CD4-positive, alpha-beta T cell treated with Interleukin-1 beta for 1 hour (primary cell): ENCODE measurements at places on chromosomes 13 and 19.

DNA sequence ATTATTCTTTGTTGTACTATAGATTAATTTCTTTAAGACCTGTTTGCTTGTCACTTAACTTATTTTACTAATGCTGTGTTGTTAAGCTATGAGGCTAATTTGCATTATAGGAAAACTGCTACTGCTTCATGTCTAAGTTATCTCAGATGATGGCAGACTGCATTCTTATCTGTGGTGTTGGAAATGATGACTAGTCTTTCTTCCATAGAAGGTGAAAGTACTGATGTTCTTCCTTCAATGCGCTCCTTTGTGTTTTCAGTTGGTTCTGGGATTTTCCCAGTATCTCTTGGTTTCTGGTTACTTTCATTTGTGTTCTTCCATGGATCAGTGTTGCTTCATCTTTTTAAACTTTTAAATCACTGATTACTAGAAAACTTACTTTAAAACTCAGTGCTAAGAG lies 46.9 kb downstream of the TPP2 start:
- no peak for DNase-seq

DNA sequence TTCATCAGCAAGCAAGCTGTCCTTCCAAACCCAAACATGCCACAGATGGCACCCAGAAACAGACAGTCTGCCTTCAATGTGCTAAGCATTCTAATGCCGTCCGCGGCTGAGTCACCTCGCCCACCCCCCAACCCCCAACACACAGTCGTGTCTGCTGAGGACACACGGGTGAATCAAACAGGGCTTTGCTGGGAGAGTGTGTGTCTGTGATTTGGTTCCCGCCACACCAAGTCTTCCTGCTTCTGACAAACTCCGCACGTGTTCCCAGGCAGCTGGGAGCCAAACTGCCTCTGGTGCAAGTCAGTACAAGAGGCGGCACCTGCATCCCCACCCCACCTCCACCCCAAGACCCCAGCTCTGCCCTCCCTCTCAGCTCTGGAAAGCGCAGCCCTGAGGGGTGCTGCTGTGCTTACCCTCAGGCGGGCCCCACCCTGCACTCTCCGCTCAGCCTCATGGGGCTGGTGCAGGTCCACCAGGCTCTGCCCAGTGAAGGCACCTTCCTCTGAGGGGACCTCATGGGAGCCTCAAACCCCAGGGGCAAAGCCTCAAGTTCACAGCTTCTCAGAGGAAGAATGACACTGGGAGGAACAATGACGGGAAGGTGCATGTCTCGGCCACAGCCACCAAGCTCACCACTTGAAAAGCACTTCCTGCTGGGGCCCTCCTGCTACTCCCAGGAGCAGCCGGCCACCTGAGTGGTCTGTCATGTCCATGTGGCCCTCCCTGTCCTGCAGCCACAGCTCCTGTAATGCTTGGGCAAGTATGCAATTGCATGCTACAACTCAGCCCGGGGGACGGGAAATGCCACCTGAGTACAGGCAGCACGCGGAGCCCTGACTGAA lies 15.0 kb upstream of the SLC35E1 start:
- DNase-seq = peak; percentile 45

- no peak for DNase-seq
Measured at GRCh38 chr19:50514346-50515167, 844 bp upstream of the ASPDH start.

- DNase-seq = no peak
Measured at GRCh38 chr19:13400296-13400695, 106.0 kb downstream of the CACNA1A start.

GRCh38 chr13:54484166-54484565 lies 1455.6 kb downstream of the OLFM4 start:
- DNase-seq = no peak

- no peak for DNase-seq
Measured at GRCh38 chr13:111095031-111095840, 19.9 kb upstream of the ARHGEF7 start.

DNA sequence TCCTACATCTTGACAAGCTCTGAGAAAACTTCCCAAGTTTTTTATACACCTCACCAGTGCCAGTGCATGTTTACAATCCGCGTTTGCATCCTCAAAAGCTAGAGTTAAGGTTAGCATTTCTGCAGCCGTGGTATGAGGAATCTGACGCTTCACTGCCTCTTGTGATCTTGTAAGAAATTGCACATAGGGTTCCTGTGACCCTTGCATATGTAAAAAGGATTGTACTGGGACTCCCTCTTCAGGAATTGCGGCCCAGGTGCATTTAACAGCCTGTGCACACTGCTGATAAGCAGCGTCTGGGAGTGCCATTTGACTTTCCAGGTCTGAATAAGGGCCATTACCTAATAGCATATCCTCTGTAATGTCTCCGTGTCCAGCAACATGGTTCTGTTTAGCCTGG lies 15.3 kb downstream of the FPR3 start:
- DNase-seq = no peak

- DNase-seq = no peak
Measured at GRCh38 chr13:112842931-112843391, 126.1 kb upstream of the MCF2L start.
